Activated CD8-positive, alpha-beta memory T cell treated with anti-CD3 and anti-CD28 coated beads, Interleukin-2, amount 10 ng/mL, durations not matched to agents 7 days and 5 days (primary cell): ENCODE measurements at places on chromosomes 12 and 14. TPM values are rescaled to one million over a fixed set of nuclear protein-coding genes. Genes with fewer than 3 reads are reported as not detected.

Gene PRIMA1
- total RNA-seq, result not detected

DNA sequence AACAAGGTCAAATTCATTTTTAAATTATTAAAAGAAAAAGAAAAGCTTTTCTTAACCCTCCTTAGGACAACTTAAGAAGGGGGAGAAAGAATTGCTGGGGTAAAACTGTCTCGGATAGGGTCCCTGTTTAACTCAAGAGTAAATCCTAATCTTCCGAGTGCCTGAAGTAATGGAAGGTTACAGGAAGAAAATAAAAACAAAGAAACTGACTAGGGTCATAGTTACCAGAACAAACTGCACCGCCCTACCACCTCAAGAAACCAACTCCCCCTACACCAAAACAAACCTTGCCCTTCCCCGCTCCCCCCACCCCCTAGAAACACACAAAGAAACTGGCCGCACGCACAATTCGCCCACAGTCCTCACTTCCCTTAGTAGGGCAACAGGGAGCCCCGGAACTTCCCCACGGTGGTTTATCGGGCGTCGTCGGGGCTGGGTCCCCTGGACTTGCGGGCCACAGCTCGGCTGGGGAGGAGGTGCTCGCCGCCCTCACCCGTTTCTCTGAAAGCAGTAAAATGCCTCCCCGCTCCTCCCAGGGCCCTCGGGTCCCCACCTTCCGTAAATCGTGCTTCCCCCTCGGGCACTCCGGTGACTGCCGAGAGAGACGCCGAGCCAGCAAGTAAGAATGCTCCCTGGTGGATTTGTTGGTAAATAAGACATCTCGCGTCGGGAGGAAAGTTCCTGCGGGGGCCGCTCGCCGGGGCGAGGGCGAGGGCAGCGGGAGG lies 2.4 kb downstream of the SINHCAF start:
- peak overlapping the region; percentile 99 for H3K4me3 ChIP-seq
- H3K4me1 ChIP-seq, result peaks cover 50% of the 10 kb centered on the region
- H3K27me3 ChIP-seq, result no peaks in the 10 kb centered on the region

GRCh38 chr14:34098045-34098984 lies 147.4 kb upstream of the EGLN3 start:
- peaks cover 2% of the 10 kb centered on the region for H3K36me3 ChIP-seq
- H3K27me3 ChIP-seq, result peaks cover 5% of the 10 kb centered on the region
- H3K4me3 ChIP-seq, result no peak overlapping the region
- H3K4me1 ChIP-seq, result peaks cover 18% of the 10 kb centered on the region
- DNase-seq, result peak; percentile 43
- H3K27ac ChIP-seq, result no peak overlapping the region

Gene LHX5
- not detected for total RNA-seq

- no peak for DNase-seq
- H3K4me3 ChIP-seq, result no peak overlapping the region
- H3K27ac ChIP-seq, result no peak overlapping the region
- H3K27me3 ChIP-seq, result no peaks in the 10 kb centered on the region
Measured at GRCh38 chr14:30971586-30971985, 53.9 kb upstream of the AP4S1 start.

DNA sequence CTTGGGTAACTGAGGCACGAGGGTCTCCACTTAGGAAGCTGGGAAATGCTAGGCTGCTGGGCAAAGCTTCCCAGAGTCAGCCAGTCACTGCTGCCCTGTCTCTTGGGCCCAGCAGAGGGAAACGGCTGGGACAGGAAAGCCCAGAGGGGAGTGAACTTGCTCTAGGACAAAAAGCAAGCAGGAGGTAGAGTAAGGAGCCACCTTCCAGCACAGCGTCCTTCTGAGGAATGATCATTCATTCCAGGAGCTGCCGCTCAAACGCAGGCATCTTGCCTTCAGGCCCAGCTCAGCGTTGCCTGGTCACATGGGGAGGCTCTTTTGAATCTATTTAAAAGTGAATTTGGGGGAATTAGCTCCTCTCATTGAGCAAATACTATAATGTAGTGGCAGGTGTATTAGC lies 118.6 kb downstream of the CRACR2A start:
- H3K4me1 ChIP-seq, result peaks cover 26% of the 10 kb centered on the region
- no peaks in the 10 kb centered on the region for H3K27me3 ChIP-seq
- no peak overlapping the region for H3K27ac ChIP-seq
- no peak overlapping the region for H3K4me3 ChIP-seq
- H3K36me3 ChIP-seq, result peaks cover 15% of the 10 kb centered on the region

- DNase-seq, result no peak
- peaks cover 23% of the 10 kb centered on the region for H3K4me1 ChIP-seq
- no peak overlapping the region for H3K27ac ChIP-seq
- H3K27me3 ChIP-seq, result peaks cover 12% of the 10 kb centered on the region
- no peak overlapping the region for H3K4me3 ChIP-seq
- peaks cover 5% of the 10 kb centered on the region for H3K36me3 ChIP-seq
Measured at GRCh38 chr14:103382376-103382775, 2.8 kb upstream of the MARK3 start.

Gene PTPRB
- total RNA-seq, result not detected

DNA sequence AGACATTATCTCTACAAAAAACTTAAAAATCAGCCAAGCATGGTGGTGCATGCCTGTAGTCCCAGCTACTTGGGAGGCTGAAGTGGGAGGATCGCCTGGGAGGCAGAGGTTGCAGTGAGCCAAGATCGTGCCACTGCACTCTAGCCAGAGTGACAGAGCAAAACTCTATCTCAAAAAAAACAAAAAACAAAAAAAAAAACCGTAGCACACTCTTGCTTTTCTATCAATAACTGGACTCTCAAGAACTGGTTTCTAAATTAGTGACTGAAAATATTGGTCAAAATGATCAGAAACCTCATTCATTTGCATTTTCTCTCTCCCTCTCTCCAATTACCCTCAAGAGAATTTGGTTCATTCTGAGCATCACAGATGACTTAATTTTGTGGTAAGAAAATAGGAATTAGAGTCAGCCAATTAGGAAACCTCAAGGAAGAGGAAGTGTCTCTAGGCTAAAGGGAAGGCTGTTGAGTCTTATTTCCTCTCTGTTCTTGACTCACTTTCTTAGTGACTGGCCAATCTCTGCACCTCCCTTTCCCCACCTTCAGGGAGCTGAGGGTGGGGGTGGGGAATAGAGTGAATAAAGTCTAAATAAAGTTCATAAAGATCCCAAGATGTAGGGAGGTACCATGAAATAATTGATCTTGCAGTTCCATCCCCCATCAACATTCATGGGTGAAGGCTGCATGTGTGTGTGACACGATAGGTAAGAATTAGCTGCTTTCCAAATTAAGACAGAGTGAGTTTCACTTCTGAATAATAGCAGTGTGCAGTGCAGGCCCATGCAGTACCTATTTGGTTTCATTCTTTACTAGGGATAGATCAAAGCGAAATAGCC lies 6.8 kb upstream of the PSMA6 start:
- peaks cover 16% of the 10 kb centered on the region for H3K36me3 ChIP-seq
- peak overlapping the region; percentile 94 for H3K27ac ChIP-seq
- peak overlapping the region; percentile 57 for H3K4me3 ChIP-seq
- DNase-seq, result peak; percentile 58

- peaks cover 4% of the 10 kb centered on the region for H3K27me3 ChIP-seq
- DNase-seq, result no peak
- peak overlapping the region; percentile 59 for H3K27ac ChIP-seq
- peaks cover 4% of the 10 kb centered on the region for H3K36me3 ChIP-seq
- H3K4me3 ChIP-seq, result no peak overlapping the region
Measured at GRCh38 chr12:124451637-124452243, 115.7 kb downstream of the NCOR2 start.

- no peak overlapping the region for H3K27ac ChIP-seq
- peaks cover 53% of the 10 kb centered on the region for H3K27me3 ChIP-seq
- H3K4me3 ChIP-seq, result no peak overlapping the region
- peaks cover 1% of the 10 kb centered on the region for H3K4me1 ChIP-seq
- no peak for DNase-seq
Measured at GRCh38 chr12:2583642-2584401, 210.9 kb upstream of the FKBP4 start.

Gene TSPAN19
- not detected for total RNA-seq

GRCh38 chr14:103698380-103699260 lies 16.6 kb downstream of the XRCC3 start:
- no peak for DNase-seq
- H3K4me1 ChIP-seq, result no peaks in the 10 kb centered on the region
- H3K27me3 ChIP-seq, result no peaks in the 10 kb centered on the region
- H3K4me3 ChIP-seq, result no peak overlapping the region
- H3K36me3 ChIP-seq, result peaks cover 5% of the 10 kb centered on the region

DNA sequence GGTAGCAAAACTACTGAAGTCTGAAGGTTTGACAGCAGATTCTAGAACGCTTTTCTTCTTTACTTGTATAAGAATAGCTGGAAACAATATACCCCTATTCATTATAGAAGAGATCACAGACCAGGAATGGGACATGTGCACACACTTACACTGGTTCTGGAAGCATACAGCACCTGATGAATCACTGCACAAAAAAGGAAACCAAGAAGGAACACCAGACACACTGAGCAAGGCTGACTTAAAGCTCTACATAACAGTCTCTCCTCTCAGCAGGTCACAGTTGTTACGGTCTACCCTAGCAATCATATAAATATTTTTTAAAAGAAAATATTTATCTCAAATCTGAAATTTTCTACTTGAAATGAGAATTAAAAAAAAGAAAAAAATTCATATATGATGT lies 13.5 kb downstream of the ATP2B1 start:
- no peak overlapping the region for H3K27ac ChIP-seq
- peaks cover 7% of the 10 kb centered on the region for H3K36me3 ChIP-seq
- H3K4me1 ChIP-seq, result peaks cover 10% of the 10 kb centered on the region
- no peak overlapping the region for H3K4me3 ChIP-seq
- no peaks in the 10 kb centered on the region for H3K27me3 ChIP-seq
- no peak for DNase-seq

GRCh38 chr14:78588906-78589305 lies 418.7 kb downstream of the NRXN3 start:
- H3K4me1 ChIP-seq, result no peaks in the 10 kb centered on the region
- no peak for DNase-seq
- H3K27ac ChIP-seq, result no peak overlapping the region
- no peak overlapping the region for H3K4me3 ChIP-seq

Gene APAF1
- 36.3 TPM for total RNA-seq

Gene NANOG
- not detected for total RNA-seq

DNA sequence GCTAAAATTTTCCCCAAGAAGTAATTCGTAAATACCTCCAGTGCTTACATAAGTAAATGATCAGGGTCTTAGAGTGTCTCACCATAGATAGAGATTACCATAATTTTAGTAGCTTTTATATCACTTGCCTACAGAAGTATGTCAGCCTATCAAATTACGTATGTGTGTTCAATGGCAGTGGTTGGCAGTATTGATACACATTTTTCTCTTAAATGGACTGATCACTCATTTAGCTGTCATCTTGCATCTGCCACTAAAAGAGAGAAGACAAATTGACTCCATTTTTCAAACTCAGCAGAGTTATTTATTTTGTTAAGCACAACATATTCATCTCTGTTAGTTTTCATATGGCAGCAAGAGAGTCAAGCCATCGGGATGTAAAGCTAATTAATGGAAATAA lies 413.1 kb upstream of the CLEC14A start:
- H3K27ac ChIP-seq, result no peak overlapping the region
- H3K4me1 ChIP-seq, result no peaks in the 10 kb centered on the region
- H3K4me3 ChIP-seq, result no peak overlapping the region
- no peaks in the 10 kb centered on the region for H3K27me3 ChIP-seq

Gene R3HDM2
- total RNA-seq, result 53.8 TPM

Gene STRAP
- 96.3 TPM for total RNA-seq

GRCh38 chr12:21527451-21528180 lies 1.5 kb downstream of the SPX start:
- H3K27me3 ChIP-seq, result peaks cover 43% of the 10 kb centered on the region
- peaks cover 8% of the 10 kb centered on the region for H3K4me1 ChIP-seq
- peaks cover 3% of the 10 kb centered on the region for H3K36me3 ChIP-seq

Gene DBX2
- not detected for total RNA-seq

Gene VPS37B
- 29.7 TPM for total RNA-seq

Gene FGF23
- not detected for total RNA-seq

- peaks cover 2% of the 10 kb centered on the region for H3K4me1 ChIP-seq
- peaks cover 16% of the 10 kb centered on the region for H3K27me3 ChIP-seq
- no peak overlapping the region for H3K27ac ChIP-seq
- no peaks in the 10 kb centered on the region for H3K36me3 ChIP-seq
- no peak for DNase-seq
Measured at GRCh38 chr12:52199294-52199919, 7.6 kb upstream of the KRT80 start.

- peaks cover 18% of the 10 kb centered on the region for H3K27me3 ChIP-seq
- no peak overlapping the region for H3K4me3 ChIP-seq
- H3K27ac ChIP-seq, result no peak overlapping the region
- H3K36me3 ChIP-seq, result no peaks in the 10 kb centered on the region
Measured at GRCh38 chr14:49483268-49483667, 102.9 kb downstream of the RPS29 start.

- H3K27ac ChIP-seq, result no peak overlapping the region
- DNase-seq, result no peak
- no peak overlapping the region for H3K4me3 ChIP-seq
- peaks cover 22% of the 10 kb centered on the region for H3K4me1 ChIP-seq
- peaks cover 1% of the 10 kb centered on the region for H3K36me3 ChIP-seq
- peaks cover 37% of the 10 kb centered on the region for H3K27me3 ChIP-seq
Measured at GRCh38 chr14:56122301-56122700, 4.1 kb downstream of the PELI2 start.

GRCh38 chr12:121590476-121591143 lies 9.8 kb upstream of the KDM2B start:
- peak; percentile 81 for DNase-seq
- H3K27ac ChIP-seq, result peak overlapping the region; percentile 99
- H3K36me3 ChIP-seq, result no peaks in the 10 kb centered on the region

GRCh38 chr12:111447571-111448265 lies 42.0 kb downstream of the SH2B3 start:
- H3K36me3 ChIP-seq, result peaks cover 52% of the 10 kb centered on the region
- no peaks in the 10 kb centered on the region for H3K27me3 ChIP-seq

DNA sequence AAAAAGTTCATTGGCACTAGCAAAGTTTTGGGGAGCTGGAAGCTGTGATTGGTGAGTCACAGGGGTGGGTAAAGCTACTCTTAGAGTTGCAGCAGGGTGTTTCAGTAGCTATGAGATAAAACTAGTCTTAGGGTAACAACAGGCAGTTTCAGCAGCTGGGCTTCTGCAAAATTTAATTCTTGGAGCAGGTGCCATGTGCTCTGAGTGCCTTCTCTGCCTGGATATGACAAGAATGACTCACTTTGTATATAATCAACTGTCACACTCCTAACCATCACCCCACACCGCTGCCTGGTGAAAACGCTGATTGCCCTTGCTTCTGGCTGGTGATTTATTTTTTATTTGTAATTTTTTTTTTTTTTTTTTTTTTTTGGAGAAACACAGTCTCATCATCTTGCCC lies 10.5 kb upstream of the PLBD2 start:
- no peak for DNase-seq
- H3K27ac ChIP-seq, result no peak overlapping the region

GRCh38 chr14:34049790-34050189 lies 98.9 kb upstream of the EGLN3 start:
- H3K27ac ChIP-seq, result no peak overlapping the region
- no peak for DNase-seq
- no peak overlapping the region for H3K4me3 ChIP-seq
- peaks cover 41% of the 10 kb centered on the region for H3K4me1 ChIP-seq
- H3K27me3 ChIP-seq, result peaks cover 6% of the 10 kb centered on the region

Gene RIN3
- total RNA-seq, result 76.1 TPM

Gene SLC38A4
- total RNA-seq, result not detected

GRCh38 chr12:42128327-42128726 lies 16.3 kb downstream of the GXYLT1 start:
- no peak overlapping the region for H3K27ac ChIP-seq
- no peak overlapping the region for H3K4me3 ChIP-seq
- no peak for DNase-seq
